Stimulated activated naive CD8-positive, alpha-beta T cell treated with anti-CD3 and anti-CD28 coated beads, Interleukin-15, amount 100 ng/mL, for 72 hours (primary cell): ENCODE measurements at places on chromosomes 5 and 9.

DNA sequence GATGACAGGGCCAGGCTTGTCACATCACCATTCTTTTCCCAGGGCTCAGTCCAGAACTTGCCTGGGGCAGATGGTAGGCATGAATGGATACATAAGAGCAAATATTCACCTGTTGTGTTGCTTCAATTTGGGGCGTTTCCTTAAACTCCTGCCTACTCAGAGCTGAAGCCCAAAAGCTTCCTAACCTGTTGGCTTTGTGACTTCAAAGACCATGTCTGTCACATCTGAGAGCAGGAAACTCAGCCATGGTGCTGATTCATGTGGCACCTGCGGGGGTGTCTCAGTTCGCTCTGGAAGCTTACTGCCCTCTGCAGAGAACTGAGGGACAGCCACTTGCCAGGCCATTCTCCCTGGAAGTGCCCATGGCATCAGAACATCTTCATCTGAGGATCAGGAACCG is 246.6 kb downstream of the HSPA4 start:
- peak; percentile 44 for DNase-seq

DNA sequence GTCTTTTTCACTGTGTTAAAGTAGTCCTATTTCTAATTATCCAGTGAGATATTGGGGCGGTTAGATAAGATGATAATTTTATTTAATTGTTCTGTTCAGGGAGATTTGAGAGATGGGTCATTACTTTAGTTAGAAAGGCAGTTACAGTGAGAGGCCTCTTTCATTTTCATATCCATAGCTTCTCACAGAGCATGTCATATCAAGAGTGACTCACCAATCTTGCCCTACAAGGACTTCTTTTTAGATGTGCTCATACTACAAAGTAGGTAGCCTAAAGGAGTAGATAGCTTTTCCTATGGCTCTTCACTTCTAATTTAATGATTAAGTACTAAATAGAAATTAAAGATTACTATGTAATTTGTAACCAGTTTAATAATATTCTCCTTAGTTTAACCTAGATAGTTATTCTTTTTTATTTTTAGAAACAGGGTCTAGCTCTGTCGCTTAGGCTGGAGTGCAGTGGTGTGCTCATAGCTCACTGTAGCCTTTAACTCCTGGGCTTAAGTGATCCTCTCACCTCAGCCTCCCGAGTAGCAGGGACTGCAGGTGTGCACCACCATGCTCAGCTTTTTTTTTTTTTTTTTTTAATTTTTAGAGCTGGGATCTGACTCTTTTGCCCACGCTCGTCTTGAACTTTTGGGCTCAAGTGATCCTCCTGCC is 71.0 kb downstream of the FER start:
- DNase-seq: no peak

GRCh38 chr9:70802758-70803436 is 318.5 kb downstream of the TRPM3 start:
- no peak for DNase-seq

- DNase-seq: no peak
Observed at GRCh38 chr9:119221276-119221675, 148.0 kb downstream of the BRINP1 start.

GRCh38 chr5:85760519-85760918 is 857.2 kb upstream of the COX7C start:
- DNase-seq: no peak

DNA sequence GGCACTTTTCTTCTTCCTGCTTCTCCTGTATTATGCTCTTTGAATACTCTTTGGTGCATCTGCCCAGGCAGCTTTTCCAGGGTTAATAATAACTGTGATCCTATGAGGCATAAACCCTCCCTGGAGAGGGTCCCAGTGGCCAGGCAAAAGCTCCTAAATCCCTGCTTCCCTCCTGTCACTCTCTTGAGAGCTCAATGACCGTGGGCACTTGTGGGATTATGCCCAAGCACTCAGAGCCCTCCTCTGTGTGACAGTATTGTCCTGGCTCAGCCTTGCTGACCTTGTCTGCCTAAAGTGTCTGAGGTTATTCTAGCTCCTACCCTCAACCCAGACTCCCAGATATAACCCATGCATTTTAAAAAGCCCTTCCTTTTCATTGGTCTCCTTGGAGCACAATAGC is 51.9 kb downstream of the GALNT10 start:
- DNase-seq: no peak

DNA sequence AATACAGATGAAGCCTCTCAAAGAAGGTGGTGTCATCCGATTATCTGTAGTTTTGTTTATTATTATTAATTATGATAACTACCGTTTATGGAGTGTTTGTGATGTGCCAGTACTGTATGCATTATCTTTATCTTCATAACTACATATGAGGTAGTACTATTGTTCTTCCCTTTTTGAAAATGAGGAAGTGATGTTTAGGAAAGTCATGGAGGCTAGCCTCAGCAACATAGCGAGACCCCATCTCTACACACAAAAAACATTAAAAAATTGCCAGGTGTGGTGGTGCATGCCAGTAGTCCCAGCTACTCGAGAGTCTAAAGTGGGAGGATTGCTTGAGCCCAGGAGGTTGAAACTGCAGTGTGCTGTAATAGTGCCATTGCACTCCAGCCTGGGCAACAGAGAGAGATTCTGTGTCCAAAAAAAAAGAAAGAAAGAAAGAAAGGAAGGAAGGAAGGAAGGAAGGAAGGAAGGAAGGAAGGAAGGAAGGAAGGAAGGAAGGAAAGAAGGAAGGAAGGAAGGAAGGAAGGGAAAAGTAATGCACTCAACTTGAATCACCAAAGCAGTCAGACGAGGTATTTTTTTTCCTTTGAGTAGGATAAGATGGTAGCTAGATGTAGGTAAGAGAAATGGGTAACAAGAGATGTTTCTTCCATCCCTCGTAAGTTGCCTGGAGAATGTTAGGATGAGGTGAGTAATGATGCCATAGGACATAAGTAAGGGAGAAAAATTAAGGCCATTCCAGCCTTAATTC is 47.8 kb downstream of the PAM start:
- no peak for DNase-seq

DNA sequence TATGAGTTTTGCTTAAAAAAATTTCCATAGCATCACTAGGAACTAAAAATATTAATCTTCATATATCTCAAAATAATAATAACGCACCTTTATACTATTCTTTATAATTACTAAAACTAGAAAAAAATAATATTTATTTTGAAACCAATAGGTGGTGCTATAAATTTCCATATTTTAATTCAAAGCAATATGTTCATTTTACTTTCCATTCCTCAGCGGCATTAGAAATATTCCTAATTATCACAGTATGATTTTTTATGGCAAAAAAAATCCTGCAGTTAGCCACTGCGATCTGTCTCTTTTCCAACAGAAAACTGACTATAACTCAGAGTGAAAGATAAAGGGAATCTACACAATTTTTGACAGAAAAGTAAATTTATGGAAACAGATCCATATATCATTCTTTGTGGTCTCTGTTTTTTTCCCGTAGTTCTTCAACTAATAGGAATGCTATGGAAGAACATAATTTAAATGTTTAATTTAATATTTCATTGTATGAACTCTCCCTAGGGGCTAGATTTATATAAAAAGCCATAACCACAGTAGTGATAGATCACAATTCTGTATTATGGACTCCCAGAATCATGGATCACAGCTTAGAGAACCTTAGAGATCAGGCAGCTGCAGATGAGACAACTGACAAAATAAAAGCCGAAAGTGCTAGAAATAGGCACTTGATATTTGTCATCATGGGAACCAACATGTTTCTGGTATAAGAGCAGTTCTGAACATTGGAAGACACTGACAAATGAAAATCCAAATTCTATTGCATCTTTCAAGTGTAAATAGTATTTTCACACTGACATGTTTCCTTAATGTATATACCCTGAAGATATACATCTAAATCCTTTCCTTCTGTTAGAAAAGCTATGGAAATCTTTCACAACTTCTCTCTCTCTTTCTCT is 167.7 kb upstream of the MPDZ start:
- DNase-seq: no peak

GRCh38 chr9:20734275-20734674 is 50.2 kb downstream of the FOCAD start:
- no peak for DNase-seq

- DNase-seq: no peak
Observed at GRCh38 chr9:121593066-121593465, 58.4 kb upstream of the DAB2IP start.

DNA sequence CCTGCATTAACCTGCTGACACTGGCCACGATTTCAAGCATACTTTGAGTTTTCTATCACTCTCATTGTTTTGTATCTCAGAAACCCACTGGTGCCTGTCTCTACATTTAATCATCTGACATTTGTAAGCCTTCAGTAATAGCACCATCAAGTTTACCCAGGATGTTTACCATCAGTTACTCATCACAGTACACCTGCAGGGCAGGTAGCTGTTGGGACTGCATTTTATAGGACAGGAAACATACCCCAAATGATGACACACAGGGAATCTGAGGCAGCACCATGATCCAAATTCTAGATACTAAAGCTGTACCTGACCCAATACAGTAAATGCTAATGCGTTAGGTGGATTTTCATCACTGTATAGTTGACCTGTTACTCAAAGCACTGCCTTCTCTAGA is 114.2 kb downstream of the FEM1C start:
- DNase-seq: no peak

- DNase-seq: no peak
Observed at GRCh38 chr9:136712690-136713544, 545 bp downstream of the DIPK1B start.

- peak; percentile 59 for DNase-seq
Observed at GRCh38 chr9:21812946-21813568, 10.6 kb downstream of the MTAP start.

DNA sequence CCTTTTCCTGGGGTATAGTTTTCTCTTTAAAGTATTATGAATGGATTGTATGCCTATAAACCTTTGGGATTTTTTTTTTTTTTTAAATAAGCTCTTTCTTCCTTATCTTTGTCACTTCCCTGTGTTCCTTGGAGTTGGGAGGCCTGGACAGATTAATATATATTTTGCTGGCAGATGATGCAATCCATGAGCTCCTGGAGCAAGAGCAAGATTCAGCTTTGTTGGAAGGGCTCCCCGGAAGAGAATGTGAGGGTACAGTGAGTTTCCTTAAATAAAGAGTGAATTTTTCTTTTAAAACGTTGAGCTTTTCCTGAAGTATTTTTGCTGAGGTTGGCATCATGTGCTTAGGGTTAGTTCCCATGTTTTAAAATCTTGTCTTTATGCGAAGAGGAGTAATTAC is 98.7 kb upstream of the SLC28A3 start:
- no peak for DNase-seq

DNA sequence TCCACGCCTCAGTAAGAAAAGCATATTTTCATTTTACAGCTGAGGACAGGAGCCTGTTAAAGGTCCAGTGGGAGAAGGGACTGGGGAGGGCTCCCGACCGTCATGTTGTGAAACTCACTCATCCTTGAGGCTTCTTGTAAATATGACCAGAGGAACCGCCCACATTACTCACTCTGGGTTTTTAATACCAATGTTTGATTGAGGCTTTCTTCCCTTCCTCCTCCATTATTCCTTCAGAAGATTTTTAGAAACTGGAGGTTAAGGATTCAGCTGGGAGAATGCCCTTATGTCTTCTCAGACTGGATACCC is 61.4 kb upstream of the GLRX start:
- no peak for DNase-seq

DNA sequence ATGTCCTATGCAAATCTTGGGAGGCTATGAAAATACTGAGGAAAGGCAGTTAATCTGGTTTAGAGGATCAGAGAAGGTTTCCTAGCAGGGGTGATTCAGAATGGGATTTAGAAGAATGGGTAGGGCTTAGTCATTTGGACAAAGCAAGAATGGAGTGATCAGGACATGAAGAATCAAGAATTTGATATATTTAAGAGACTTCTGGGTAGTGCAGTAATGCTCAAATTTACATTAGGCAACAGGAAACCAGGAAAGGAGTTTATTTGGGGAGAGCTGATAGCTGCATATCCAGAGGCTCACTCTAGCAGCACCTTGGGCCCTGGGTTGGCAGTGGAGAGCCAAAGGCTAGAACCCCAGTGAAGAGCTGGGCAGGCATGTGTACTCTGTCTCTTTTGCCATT is 78.9 kb upstream of the PAPPA start:
- DNase-seq: no peak

- DNase-seq: no peak
Observed at GRCh38 chr5:83222906-83223305, 145.6 kb downstream of the XRCC4 start.

GRCh38 chr9:2356041-2356790 is 265.4 kb upstream of the VLDLR start:
- DNase-seq: no peak

DNA sequence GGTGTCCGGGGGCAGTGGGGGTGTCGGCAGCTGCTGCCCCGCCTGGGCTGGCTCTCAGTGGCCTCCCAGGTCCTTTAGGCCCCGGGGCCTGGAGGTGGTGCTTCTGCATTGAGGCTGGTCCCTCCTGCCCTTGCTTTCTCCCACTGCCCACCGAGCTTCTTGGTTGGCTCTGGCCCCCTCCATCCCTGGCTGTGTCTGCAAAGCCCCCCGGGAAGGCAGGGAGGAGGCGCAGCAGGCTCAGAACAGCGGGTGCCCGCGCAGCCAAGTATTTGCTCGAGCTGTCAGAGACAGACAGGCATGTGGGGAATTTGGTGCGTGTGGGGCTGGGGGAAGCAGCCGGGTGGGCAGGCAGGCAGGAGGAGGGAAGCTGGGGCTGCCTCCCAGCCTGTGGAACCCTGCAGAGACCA is 11.5 kb downstream of the CXXC5 start:
- DNase-seq: no peak

DNA sequence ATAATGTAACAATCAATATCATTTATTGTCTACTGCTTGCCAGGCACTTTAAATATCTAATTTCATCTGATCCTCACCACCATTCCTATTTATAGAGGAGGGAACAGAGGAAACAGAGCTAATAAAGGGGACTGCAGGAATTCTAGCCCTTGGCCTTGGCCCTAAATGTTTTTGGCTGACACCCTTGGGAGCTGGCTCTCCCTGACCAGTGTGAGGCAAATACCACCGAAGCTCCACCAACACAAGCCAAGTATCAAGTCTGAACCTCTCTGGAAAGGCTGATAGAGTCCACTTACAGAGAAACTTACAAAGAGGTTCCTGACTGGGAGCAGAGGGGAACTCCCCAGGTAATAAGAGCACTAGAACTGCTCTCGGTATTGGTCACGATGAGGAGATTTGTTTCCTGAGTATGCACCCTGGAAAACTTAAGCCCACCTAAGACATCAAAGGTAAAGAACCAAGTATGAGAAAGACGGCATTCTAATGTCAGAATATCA is 243.1 kb upstream of the PANK3 start:
- DNase-seq: no peak

DNA sequence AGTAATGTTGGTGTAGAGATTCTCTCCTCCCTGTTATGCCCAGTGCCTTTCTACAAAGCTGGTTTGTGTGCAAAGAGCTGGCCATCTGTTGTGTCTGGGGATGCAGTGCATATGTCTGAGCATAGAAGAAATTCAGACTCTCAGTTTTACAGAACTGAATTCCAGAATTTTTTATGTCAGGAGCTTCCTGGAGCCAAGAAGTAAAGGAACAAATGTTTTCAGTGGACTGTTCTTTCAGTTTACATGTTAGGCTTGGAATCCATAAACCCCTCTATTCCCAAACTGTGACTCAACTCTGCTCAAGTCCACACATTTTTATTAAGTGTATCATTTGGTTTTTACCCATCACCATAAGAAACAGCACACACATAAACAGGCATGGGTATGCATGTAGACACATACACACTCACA is 366.0 kb downstream of the BRINP1 start:
- no peak for DNase-seq

- DNase-seq: no peak
Observed at GRCh38 chr9:96258967-96259366, 43.0 kb downstream of the HSD17B3 start.
